Fibroblast of lung (primary cell): ENCODE measurements at places on chromosomes 1 and 21. TPM values are rescaled to one million over a fixed set of nuclear protein-coding genes. Genes with fewer than 3 reads are reported as not detected.

DNA sequence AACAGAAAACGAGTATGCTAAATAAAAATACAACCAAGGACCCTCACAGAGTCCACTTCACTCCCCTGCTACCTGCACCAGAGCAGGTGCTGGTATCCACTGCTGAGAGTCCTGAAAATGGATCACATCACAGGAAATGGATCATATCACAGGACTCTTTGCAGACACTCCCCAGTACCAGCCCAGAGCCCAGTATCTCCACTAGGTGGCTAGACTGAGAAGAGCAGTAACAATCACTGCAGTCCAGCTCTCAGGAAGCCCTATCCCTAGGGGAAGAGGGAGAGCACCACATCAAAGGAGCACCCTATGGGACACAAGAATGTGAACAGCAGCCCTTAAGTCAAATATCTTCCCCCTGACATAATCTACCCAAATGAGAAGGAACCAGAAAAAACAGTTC is 28.0 kb downstream of the AGBL4 start:
- no peak for DNase-seq

DNA sequence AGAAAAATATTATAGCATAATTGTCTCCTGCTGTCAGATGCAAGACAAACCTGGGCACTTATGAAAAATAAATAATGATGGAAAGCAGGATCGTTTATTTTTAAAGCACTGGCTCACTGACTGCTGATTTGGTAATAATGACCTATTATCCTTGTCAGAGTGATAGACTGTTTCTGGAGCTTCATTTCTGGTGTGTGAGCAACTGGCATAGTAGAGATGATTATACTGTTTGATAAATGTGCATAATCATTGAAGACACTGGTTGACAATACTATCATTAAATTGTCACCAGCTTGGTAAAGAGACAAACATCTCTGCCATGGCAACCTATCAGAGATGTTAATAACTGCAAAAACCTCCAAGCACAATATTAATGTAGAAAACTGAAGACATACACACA is 179.9 kb upstream of the ZNF644 start:
- DNase-seq = no peak

SLC45A3 gene
- 0.90 and 1.1 TPM in 2 replicates for polyA plus RNA-seq

DNA sequence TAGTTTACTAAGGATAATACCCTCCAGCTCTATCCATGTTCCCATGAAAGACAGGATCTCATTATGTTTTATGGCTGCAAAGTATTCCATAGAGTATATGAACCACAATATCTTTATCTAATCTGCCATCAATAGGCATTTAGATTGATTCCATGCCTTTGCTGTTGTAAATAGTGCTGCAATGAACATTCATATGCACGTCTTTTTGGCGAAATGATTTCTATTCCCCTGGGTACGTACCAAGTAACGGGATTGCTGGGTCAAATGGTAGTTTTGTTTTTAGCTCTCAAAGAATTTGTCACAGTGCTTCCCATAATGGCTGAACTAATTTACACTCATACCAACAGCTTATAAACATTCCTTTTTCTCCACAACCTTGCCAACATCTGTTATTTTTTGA is 750.9 kb downstream of the BRINP3 start:
- no peak for DNase-seq
